ENCODE measurements at places on chromosomes 5 and 9.

- DNase-seq = no peak
Measured at GRCh38 chr9:1429297-1429696, 379.1 kb downstream of the DMRT2 start.

GRCh38 chr5:624951-625230, 12.8 kb downstream of the CEP72 start:
- DNase-seq = no peak

GRCh38 chr9:18043978-18044377, 430.0 kb upstream of the ADAMTSL1 start:
- no peak for DNase-seq

DNA sequence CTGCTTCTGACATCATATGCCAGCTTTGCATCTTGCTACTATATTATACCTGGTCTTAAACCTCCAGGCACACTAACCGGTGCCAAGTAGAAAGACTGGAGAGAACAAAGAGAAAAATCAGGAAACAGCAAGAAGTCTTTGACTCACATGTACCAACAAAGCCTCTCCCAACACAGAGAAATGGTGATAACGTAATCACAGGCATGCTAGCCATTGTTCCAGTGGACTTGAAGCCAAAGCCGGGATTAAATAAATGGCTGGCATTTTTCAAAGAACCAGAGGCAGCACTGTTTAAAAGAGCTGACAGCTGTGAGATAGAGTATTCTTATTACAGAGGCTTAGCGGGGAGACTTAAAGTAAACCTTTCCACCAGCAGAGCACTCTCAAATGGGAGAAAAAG, 148.4 kb upstream of the NFIL3 start:
- no peak for DNase-seq

DNA sequence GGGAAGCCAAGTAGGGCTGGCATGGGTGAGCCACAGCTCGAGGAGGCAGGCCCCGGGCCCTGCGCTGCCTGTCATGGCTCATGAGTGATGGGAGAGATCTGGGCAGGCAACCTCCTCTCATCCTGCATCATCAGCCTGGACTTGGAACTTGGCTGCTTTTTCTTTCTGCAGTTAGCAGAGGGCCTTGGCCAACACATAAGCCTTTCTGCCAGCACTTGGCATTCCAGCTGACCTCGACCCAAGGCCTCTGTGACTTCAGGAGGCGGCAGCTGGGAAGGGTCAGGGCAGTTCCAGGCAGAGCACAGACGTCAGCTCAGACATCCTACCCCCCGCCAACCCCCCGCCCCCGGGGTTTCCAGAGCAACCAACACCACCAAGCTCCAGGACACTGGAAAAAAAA, 7.6 kb downstream of the S1PR3 start:
- no peak for DNase-seq

- DNase-seq = no peak
Measured at GRCh38 chr9:130212543-130213297, 40.5 kb downstream of the NCS1 start.

DNA sequence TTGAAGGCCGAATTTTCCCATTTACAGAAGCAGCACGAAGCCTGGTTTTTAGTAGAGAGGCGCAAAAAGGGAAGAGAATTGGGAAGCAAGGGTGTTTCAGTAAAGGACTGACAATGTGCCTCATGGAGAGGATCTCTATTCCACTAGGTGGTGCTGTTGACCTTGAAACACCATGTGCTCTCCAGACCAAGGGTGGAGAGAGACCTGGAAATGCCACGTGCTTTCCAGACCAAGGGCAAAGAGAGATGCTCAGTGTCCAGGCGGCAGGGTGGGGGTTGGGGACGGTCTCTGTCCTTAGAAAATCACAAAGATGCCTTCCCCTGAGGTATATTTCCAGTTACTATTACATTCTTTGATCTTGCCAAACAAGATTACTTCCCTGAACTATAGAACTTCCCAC, 425.3 kb downstream of the CSNK1G3 start:
- no peak for DNase-seq

- no peak for DNase-seq
Measured at GRCh38 chr9:95815133-95815532, 60.4 kb upstream of the ERCC6L2 start.

DNA sequence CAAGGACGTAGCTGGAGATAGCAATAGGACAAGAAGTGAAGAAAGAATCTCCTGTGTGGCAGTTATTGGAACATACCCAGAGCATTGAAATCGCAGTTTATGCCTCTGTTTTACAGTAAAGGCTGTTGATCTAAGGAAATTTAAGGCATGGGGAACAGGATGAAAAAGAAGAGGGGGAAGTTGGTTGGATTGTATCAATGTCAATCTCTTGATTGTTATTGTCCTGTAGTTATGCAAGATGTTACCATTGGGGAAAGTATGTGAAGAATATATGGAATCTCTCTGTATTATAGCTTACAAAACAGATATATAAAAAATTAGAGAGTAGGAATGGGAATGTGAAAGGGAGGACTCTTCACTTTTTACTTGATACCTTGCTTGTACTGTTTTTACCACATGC, 195.6 kb upstream of the NREP start:
- DNase-seq = no peak

- no peak for DNase-seq
Measured at GRCh38 chr5:54115735-54116403, 194.5 kb downstream of the ARL15 start.

- DNase-seq = no peak
Measured at GRCh38 chr5:5317976-5318375, 104.5 kb upstream of the ICE1 start.

- DNase-seq = no peak
Measured at GRCh38 chr5:1185629-1186350, 15.6 kb upstream of the SLC6A19 start.

- DNase-seq = no peak
Measured at GRCh38 chr5:68500813-68501212, 285.3 kb downstream of the PIK3R1 start.

GRCh38 chr5:95153511-95153910, 131.4 kb downstream of the MCTP1 start:
- no peak for DNase-seq

- DNase-seq = no peak
Measured at GRCh38 chr5:170363671-170364070, 25.5 kb downstream of the KCNMB1 start.

GRCh38 chr9:37449862-37450632, 15.2 kb downstream of the ZBTB5 start:
- no peak for DNase-seq

DNA sequence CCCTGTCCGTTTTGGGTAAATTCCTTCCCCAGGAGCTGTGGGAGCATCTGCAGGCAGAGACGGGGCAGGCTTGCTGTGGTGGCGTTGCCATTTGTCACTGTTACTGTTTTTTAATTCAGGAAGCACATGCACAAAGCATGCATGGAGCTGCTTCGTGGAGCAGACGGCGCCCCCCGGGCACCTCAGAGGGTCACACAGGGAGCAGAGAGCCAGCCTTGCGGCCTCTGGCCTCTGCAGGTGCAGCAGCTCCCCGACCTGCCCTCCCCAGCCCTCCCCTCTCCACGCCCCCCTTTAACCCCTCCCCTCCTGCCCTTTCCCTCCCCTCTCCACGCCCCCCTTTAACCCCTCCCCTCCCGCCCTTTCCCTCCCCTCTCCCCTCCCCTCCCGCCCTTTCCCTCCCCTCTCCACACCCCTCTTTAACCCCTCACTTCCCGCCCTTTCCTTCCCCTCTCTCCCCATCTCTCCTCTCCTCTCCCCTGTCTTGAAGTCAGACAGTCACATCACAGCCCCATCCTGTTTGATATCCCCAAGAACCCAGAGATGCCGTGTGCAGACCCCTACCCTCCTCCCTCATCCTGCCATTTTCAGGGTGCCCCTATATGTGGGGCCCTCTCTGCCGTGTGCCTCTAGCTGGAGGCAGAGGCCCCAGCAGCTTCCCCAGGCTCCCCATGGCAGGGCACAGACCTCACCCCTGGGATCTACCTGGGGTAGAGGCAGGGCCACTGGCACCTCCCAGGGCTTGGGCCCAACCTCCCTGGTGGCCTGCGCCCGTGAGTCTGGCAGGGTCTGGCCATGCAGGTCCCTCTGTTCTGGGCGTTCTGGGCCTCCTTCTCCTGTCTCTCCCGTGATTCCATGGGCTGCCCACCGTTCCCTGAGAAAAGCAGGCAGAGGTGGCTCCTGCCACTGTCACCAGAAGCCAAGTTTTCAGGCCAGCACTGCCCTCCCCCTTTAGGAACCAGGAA, 29.6 kb upstream of the UBAC1 start:
- DNase-seq = no peak

DNA sequence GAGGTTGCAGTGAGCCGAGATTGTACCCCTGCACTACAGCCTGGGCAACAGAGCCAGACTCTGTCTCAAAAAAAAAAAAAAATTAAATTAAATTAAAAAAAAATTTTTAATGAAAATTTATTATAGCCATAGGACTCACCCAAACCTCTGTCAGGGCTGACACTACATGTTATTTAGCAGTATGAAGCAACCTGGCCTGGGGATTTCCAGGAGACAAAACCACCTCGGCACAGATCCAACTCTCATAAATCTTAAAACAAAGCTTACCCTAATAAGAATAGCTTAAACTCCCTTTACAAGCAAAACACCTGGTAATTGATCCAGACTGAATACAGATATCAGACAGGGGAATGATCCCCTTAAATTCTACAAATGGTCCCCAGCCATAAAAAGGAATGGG, 38.4 kb downstream of the PPP1R2B start:
- no peak for DNase-seq

- DNase-seq = no peak
Measured at GRCh38 chr5:16791904-16792597, 144.0 kb downstream of the MYO10 start.

DNA sequence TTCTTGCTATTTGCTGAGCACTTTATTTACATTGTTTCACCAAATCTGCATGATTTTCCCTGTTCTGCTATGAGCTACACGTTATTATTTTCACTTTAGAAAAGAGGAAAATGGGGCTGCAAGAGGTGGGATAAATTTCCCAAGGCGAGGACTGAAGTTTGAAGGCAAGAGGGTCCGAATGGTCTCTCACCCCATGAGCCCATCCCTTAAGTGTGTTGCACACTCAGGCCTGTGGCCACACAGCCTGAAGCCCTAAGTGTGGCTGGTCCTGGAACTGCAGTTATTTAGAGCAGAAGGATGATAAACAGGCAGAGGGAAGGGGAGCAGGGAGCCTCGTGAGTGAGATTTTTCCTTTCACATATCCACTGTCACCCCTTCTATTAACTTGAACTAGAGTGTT, 7.8 kb downstream of the PDE8B start:
- no peak for DNase-seq

DNA sequence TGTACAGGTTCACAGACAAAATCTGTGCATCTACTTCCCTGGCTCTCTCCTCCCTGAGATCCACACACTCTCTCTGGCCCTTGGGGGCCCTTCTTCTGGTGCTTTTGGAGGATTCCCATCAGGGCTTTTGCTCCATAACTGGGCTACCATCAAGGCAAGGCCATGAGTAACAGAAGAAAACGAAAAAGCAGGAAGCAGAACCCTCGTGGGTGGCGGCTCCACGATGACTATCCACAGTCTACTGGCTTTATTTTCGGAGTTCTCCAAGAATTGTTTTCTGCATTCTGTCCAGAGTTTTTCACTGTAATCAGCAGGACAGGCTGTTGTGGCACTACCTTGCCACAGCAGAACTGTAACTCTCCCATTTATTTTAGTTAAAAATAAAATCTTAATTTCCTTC, 19.9 kb downstream of the PNPLA7 start:
- DNase-seq = no peak

GRCh38 chr5:61257421-61257820, 74.6 kb upstream of the ZSWIM6 start:
- DNase-seq = no peak

GRCh38 chr9:132418726-132419363, 8.8 kb downstream of the CFAP77 start:
- no peak for DNase-seq

GRCh38 chr9:133855802-133856521, 117.8 kb upstream of the SARDH start:
- DNase-seq = no peak

GRCh38 chr5:40404613-40405012, 275.1 kb upstream of the PTGER4 start:
- DNase-seq = no peak

GRCh38 chr9:96420468-96421219, 2.5 kb upstream of the ZNF367 start:
- no peak for DNase-seq

DNA sequence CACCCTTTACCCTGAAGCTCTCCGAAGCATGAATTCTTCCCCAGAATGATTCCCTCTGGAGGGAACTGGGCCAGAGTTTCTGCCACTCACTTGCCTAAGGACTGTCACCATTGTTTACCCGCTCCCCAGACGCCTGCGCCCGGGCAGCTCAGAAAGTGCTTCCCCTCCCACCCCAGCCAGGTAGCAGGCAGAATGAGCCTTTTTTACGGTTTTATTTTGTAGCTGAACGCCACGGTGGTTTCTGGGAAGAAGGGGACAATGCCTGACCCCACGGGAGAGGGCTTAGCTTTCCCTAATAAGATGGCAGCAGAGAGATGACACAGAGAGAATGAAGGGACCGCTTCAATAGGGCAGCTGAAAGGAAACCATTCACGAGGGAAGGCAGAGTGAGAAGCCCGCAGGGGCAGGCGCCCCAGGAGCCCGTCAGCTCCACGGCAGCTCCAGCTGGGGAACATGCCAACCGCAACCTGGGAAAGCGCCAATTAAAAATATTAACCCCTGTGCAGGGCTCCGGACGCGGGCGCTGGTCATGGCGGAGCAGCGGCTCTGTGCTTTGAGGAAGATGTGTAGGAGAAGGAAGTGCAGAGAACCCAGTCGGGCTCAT, 20.4 kb upstream of the NTNG2 start:
- DNase-seq = no peak

GRCh38 chr9:123361086-123361730, 5.2 kb downstream of the CRB2 start:
- DNase-seq = no peak

DNA sequence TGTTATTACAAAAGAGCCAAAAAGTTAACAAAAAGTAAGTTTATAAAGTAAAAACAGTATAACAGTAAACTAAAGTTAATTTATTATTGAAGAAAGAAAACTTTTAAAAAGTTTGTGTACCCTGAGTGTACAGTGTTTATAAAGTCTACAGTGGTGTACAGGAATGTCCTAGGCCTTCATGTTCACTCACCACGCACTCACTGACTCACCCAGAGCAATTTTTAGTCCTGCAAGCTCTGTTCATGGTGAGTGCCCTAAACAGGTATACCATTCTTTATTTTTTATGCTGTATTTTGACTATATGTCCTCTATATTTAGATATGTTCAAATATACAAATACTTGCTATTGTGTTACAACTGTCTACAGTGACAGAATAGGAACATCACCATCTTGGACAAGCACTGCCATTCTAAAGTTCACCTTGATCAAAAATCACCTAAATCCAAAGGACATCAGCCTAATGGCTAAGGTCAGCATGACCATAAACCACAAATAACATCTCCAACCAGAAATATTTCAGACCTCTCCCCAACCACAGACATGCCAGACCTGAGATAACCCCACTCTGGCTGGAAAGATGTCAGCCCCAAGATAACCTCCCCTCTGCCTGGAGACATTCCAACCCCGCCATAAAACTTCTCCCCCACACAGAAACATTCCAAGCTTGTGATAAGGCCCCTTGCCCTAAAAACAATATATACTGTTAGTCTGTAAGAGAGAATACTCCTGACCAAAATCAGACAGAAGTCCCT, 56.1 kb downstream of the AGXT2 start:
- DNase-seq = no peak

All from stimulated activated CD4-positive, alpha-beta T cell treated with anti-CD3 and anti-CD28 coated beads, Interleukin-15, amount 100 ng/mL, for 1 hour (primary cell).